ENCODE measurements at places on chromosomes 11 and 22.

GRCh38 chr22:24191381-24191841 lies 10.1 kb downstream of the SUSD2 start:
- no peak for DNase-seq

DNA sequence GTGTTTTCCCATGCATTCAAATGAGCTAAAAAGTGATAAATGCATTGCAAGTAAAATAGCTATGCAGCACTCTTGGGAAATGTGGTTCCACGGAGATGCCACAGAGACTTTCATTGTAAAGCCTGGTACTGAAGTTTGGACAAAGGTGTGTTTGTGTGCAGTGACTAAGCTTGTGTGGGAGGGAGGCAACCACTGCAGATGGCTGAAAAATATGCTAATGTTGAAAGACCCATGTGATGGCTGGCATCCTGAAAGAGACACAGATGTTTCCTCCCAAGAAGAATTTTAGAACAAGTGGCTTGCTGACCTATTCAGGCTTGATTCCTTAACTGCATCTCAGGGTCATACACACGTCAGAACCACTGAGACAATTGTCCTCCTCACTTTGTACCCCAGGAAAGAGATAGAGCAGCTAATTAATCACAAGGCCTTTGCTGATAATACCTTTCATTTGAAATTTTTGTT lies 73.8 kb downstream of the FAM76B start:
- DNase-seq, result no peak

- DNase-seq, result no peak
Observed at GRCh38 chr22:19336133-19337075, 44.9 kb upstream of the CLTCL1 start.

GRCh38 chr11:7657306-7658025 lies 15.8 kb downstream of the CYB5R2 start:
- DNase-seq, result peak; percentile 61

DNA sequence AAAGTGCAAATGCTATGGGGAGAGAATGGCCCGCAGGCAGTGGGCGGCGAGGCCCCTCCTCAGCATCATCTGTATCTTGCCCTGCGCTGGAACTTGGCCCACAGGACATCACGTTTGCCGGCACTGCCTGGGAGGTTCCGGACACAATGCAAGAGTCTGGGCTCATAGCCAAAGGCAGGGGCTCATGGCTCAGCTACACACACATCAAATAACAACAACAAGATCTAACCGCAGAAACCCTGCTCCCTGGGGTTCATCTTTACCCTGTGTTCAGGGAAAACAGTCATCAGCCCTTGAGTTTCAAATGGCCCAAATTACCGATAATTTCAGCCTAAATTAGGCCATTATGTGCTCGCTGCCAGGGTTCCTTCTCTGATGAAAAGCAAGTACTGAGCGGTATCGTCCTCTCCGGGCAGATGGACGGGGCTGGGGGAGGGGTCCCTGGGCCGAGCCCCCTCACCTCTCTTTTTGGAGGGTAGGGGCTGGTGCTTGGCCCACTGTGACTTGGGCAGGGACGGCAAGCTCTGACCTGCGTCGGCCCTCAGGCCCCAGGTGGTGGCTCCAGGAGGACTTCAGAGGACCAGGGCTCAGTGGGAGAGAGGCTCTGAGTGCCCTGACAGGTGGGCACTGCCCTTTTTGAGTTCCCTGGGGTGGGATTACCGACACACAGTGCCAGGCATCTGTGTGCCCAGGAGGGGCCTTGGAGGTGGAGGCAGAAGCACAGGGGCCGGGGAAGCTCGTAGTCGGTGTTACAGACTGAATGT lies 25.0 kb upstream of the GAL start:
- DNase-seq, result peak; percentile 78

DNA sequence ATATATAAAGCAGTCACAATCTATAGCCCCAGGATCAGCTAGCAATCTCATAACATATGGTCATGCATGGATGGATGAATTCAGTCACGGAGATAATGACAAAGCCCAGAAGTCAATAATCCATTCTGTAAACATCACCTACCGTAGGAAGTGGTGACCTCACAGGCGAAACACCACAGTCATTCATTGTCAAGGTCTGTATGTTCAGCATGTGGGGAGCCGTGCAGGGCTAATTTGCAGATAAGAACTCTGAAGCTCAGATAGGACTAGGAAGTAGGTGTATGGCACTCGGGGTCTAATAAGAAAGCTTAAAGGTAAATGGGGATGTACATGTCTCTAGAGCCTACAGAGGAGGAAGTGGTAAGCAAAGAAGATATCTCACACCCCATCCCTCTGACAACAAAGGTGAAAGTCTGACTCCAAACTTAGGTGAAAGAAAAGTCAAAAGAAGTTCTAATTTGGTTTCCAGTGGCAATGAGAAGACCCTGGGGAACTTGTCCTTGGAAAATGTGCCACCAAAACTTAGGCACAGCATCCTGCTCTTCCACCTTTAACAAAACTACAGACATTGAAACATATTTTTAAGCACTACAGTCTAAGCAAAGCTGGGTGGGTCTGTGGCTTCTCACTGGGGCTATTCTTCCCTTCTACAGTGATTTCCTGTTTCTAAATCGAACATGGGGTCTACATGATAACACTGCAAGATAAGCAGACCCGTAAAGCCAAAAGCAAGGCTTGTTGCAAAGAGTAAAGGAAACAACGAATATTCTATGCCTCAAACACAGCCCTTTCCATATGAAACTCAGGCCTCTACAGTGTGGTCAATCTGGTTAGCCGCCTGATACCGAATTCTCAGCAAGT lies 5.2 kb downstream of the CRTAM start:
- no peak for DNase-seq

DNA sequence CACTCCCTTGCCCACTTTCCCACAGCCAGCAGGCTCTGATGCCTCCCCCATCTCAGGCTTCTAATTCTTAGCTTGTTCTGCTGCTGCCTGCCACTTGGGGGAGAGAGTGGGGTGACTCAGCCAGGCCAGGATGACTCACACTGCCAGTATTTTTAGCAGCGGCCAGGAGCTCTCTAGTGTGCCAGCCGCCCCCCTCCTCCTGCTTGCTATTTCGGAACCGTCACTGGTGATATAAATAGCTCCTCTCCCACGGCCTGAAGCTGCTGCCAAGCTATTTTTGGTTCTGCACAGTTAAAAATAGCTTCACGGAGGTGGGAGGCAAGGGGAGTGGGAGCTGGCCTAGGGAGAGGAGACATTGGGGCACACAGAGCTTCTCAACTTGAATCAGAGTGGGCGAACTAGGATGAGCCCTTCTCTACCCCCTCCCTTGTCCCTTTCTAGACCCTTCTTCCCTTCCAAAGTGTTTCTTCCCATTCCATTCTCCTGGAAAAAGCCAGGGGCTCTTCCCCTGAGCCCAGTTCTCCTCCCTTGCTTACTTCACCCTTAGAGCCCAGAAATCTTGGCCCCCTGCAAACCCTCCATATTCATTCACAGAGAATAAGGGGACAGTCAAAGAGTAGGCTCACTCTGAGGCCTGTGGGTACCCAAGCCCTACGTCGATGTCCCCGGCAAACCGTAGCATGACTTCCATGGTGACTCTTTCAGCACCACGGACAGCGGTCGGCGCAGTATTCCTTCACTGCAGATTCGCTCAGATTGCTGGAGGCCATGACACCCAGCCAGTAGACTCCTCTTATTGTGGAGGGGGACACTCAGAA lies 2.5 kb upstream of the NPAS4 start:
- DNase-seq, result peak; percentile 80

DNA sequence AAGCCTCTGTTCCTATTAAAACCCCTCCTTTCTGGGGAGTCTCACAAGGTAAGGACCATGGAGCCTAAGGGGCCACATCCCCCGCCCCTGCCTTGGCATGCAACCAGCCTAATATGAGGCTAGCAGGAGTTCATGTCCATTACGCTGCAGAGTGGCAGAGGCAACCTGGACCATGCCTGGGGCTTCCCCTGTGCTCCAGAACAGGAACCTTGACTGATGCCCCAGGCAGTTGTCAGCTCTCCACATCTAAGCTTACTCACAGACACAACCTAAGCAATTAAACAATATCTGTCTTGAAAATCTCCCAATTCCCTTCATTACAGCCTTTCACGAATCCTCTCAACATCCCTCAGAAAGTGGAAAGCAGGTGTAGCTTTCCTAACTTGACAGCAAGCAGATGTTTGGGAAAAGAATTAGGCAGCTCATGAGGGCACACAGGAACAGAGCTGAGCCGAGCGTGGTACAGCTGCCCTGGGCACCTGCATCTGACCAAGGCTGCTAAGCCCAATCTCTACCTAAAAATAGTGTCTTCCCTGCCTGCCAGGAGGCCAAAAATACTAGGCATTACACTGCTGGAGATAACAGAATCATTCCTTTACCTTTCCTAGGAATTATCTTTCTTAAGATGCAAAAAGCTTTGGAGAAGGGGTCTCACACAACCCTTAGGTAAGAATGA lies 20.8 kb downstream of the C11orf71 start:
- DNase-seq, result no peak

- no peak for DNase-seq
Observed at GRCh38 chr11:129728581-129728980, 87.1 kb upstream of the TMEM45B start.

DNA sequence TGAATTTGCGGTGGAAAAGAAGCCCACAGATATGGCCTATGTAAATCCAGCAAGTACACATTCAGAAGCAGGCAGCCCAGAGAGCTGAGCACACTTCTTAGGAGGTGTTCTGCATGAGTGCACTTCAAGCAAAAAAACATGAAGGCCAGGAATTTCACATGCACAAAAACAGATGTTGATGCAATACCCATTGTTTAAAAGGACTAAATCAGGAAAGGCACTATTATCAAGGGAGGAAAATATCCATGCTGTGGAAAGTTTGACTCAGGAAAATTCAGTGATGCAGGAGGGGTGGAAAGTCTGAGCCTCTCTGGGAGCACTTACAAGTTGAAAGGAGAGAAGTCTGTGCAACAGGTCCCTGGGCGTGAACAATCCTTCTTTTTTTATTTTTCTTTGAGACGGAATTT lies 15.8 kb upstream of the CARS1 start:
- peak; percentile 83 for DNase-seq

GRCh38 chr11:111698852-111699559 lies 67.2 kb downstream of the PPP2R1B start:
- DNase-seq, result no peak

DNA sequence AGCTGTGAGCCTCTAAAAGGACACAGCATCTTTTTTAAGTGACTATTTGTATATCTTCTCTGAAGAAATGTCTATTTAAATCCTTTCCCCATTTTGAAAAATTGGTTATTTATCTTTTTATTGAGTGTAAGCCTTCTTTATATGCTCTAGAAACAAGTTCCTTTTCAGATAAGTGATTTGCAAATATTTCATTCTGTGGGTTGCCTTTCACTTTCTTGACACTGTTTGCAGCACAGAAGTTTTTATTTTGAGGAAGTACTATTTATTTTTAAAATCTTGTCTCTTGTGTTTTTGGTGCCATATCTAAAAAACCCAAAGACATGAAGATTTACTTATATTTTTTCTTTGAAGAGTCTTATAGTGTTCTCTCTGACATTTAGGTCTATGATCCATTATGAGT lies 40.1 kb upstream of the LYVE1 start:
- DNase-seq, result no peak

DNA sequence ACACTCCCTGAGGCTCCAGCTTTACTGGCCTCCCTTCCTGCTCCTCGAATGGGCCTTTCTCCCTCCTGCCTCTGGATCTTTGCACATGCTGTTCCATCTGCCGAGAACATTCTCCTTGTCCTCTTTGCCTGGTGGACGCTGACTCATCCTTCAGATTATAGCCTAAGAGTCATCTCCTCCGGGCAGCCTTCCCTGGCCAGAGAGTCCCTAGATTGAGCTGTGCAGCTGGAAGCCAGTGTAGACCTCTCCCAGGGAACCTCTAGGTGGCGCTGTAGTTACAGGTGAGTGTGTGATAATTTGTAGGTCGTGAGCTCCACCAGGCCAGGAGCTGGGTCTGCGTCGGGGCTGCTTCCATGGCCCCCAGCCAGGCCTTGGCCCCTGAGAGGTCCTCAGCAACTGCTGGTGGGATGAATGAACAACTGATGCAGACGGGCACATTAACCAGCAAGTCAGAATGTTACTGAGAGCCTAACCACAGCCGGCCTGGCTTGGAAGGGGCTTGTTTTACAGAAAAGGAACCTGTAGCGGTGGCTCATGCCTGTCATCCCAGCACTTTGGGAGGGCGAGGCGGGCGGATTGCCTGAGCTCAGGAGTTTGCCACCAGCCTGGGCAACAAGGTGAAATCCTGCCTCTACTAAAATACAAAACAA lies 8.7 kb downstream of the PNPLA5 start:
- no peak for DNase-seq

- DNase-seq, result peak; percentile 56
Observed at GRCh38 chr22:20531404-20532201, 24.2 kb downstream of the MED15 start.

DNA sequence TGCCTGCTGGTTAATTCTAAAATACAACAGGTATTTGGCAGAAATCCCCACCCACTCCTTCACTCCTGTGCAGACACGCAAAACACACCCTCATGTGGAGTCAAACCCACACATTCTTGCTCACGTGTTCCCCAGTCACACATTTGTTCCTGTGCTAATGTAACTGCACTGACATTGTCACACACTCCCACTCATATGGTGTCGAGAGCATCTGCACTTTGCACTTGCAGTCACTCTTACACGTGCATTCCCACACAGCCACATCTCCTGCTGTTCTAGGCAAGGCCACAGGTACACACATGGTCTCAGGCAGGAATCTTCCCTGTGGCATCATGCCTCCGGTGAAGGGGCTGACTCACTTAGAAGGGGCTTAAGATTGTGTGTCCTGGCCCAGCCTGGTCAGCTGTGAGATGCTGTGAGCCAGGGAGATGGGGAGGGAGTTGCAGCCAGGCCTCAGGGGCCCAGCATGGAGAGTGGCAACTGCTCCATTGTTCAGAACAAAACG lies 395.0 kb downstream of the TENM4 start:
- DNase-seq, result peak; percentile 33

DNA sequence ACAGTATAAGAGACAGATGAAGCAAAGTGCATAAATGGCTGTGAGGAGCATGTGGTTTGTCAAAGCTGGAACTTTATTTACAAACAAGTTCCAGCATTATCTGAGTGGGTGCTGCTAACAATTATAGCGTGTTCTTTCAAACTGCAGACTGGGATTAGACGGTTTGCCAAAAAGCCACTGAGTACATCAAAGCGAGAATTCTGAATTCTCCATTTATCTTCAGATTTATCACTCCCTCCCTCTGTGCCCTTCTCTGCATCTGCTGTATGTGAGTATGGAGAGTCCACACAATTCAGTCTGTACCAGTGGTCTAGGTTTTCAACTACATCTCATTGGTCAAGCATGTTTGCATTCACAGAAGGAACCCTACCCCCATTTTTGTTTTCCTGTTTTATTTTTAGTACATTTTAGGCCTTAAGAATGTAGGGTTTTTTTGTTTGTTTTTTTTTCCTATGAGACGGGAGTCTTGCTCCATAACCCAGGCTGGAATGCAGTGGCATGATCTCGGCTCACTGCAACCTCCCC lies 18.1 kb upstream of the INCENP start:
- peak; percentile 23 for DNase-seq

DNA sequence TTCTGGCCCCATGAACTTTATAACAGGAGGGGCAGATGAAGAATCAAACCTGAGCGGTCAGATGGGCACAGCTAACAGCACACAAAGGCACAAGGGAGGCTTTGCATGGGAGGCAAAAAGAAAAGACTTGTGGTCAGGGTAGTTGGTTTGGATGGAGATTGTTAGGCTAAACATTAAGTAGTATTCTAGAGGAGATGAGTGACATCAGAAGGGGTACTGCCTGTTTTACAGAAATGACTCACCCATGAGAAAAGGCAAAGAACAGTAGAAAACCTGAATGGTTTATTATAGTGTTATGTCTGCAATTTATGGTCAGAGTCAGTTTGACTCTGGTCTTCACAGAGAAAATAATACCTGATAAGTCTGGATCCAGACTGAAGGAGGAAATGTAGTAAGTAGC lies 129.8 kb upstream of the KIRREL3 start:
- no peak for DNase-seq

All from muscle of back (tissue), 13 donors.